Liver (tissue), 10 donors: ENCODE measurements at places on chromosomes 5 and 9. TPM values are rescaled to one million over a fixed set of nuclear protein-coding genes. Genes with fewer than 3 reads are reported as not detected.

- no peaks in the 10 kb centered on the region for H3K36me3 ChIP-seq
- no peaks in the 10 kb centered on the region for H3K4me1 ChIP-seq
- H3K4me3 ChIP-seq, result no peak overlapping the region
- no peak for DNase-seq
- no peak overlapping the region for H3K27ac ChIP-seq
Observed at GRCh38 chr5:60522292-60522905, 177.6 kb downstream of the DEPDC1B start.

DNA sequence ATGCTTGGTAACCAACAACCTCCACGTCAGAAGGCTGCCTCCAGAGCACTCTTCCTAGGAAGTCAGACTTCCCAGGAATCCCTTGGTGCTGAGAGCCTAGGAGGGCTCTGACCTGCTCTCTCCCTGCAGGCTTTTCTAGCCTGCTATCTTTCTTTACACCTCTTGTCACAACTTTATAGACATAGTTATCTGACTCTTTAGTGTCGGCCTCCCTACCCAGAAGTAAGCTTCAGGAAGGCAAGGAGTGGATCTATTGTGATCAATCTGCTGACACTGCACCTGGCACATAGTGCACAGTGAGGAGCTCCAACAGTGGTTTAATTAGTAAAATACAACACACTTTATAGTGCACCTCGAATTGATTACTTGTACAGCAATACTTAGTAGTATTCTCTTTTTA is 2.3 kb downstream of the AFAP1L1 start:
- H3K27ac ChIP-seq, result no peak overlapping the region
- H3K4me1 ChIP-seq, result peaks cover 12% of the 10 kb centered on the region
- no peaks in the 10 kb centered on the region for H3K27me3 ChIP-seq
- no peaks in the 10 kb centered on the region for H3K36me3 ChIP-seq
- no peak for DNase-seq

GRCh38 chr9:69674716-69675438 is 2.7 kb upstream of the APBA1 start:
- no peak for DNase-seq
- H3K27me3 ChIP-seq, result no peaks in the 10 kb centered on the region
- no peak overlapping the region for H3K27ac ChIP-seq
- H3K4me1 ChIP-seq, result peaks cover 13% of the 10 kb centered on the region

DNA sequence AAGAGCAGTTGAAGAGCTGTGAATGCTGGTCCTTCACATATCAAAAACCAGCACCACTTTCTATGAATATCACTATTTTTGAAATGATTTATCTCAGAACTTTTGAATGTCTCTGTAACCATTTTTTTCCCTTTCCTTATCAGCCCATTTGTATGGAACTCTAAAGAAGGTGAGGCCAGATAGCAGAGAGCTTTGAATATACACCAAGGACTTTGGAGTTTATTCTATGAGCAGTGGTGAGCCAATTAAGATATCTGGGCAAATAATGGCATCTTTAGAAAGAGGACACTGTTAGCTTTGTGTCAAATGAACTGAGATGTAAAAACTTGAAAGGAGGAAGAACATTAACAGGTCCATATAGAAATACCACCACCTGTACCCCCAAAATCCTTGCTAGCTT is 22.0 kb downstream of the KCTD16 start:
- H3K27ac ChIP-seq, result no peak overlapping the region
- DNase-seq, result no peak
- H3K36me3 ChIP-seq, result no peaks in the 10 kb centered on the region
- no peak overlapping the region for H3K4me3 ChIP-seq

ADGRD2 gene
- total RNA-seq, result not detected

CA9 gene
- total RNA-seq, result 0.67 TPM
